ENCODE measurements at places on chromosomes 16 and 17. TPM values are rescaled to one million over a fixed set of nuclear protein-coding genes. Genes with fewer than 3 reads are reported as not detected.

DNA sequence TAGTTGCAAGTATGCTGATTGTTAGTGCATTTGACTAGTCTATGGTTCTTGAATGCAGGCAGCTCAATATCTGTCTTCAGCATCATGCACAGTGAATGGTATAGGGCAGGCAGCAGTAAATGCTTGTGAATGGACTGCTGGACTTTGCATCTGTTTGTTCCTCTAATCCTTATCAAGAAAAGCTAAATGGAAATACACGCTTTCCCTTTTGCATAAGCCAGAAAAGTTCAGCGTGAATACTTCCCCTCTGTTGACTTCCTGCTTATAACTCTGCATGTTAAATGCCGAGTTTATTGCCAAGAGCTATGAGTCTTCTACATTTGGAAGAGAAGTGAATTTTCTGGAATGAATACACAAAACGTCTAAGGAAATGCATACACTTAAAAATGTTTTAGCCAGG lies 127.9 kb upstream of the CPHXL start:
- DNase-seq: no peak

The MYH13 gene
- total RNA-seq: not detected

- DNase-seq: no peak
These were observed 107.8 kb downstream of the GNAO1 start for GRCh38 chr16:56298948-56299596.

GRCh38 chr17:55264278-55264644 lies 499 bp upstream of the HLF start:
- no peak for DNase-seq

DNA sequence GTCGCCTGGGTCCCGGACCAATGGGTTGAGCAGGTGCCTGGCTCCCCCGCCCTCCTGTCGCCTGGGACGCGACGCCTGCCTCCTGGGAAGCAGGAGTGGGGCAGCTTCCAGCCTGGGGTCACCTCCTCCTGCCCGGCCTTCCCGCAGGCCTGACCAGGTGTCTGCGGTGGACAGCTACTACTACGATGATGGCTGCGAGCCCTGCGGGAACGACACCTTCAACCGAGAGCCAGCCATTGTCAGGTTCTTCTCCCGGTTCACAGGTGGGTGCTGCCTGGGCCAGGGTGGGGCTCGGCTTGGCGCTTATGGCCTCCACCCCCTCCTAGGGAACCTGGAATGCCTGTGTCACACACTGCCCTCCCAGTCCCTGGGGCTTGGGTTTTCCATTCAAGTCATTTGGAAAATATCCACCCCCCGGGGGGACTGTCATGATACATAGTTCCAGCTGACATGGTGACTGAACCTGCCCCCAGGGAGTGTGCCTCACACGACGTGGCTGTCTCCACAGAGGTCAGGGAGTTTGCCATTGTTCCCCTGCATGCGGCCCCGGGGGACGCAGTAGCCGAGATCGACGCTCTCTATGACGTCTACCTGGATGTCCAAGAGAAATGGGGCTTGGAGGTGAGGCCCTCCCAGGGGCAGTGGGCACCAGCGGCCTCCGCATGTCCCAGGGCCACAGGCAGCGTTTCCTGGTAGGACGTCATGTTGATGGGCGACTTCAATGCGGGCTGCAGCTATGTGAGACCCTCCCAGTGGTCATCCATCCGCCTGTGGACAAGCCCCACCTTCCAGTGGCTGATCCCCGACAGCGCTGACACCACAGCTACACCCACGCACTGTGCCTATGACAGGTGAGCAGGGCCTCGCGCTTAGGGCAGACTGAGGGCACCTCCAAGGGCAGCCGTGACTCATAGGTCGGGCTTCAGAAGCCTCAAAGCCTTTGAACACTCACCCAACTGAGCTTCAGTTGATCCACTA lies 2.3 kb downstream of the DNASE1 start:
- no peak for DNase-seq

The CCL16 gene
- total RNA-seq: not detected

All from progenitor cell of endocrine pancreas (in vitro differentiated cells).